NCI-H748 treated with DMSO at 0.1 percent for 48 hours (cell line): ENCODE measurements at places on chromosomes 1 and 21.
A peak's percentile ranks its signal among the peaks of the same experiment; 100 is the strongest.

DNA sequence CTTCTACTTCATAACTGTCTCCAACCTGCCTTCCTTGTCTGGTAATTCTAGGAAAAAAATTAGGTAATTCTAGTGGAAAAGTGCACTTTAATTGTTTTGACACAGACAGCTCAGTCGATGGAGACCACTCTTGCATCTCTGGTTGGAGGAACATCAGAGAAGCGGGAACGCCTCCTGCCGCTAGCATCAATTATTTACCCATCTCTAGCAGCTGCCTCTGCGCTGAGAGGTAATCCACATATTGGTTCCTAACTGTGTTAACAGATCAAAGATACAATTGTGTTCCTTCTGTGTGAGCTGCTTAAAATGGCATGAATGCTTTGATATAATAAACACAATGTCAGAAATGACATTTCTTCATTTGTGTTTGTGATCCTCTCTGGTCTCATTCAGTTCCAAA lies 33.3 kb downstream of the C2CD2 start:
- DNase-seq = no peak

- DNase-seq = no peak
Observed at GRCh38 chr1:212545941-212546635, 62.5 kb upstream of the ATF3 start.

DNA sequence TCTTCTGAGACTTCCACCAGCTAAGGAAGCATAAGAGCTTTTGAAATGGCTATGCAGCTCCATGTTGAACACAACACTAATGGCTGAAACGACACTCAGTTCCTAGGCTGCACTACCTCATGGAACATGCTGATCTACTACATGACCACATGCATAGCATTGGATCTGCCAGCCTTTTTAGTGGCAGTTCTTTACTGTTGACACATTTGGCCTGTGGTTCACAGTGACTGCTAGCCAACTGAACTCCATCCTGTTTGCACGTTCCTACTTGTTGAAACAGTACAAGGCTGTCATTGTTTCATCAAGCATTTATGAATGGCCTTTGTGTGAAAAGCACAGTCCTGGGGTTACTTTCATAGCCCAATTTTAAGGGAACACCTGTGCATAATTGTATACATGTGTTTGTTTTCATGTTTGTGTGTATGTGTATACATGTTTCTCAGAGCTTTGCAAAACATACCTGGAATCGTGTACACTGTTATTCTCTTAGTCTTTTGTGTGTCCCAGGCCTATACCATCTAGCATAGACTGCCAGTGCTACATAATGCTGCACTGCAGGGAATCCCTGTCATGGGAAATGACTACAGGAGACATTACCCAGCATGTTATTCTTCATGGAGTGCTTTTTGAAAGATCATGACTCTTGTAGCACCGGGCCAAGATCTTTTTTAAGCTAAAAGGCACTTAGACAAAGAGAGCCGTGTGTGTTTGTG lies 179.6 kb upstream of the ESRRG start:
- DNase-seq = no peak

- peak; percentile 35 for DNase-seq
Observed at GRCh38 chr1:31714442-31715086, 10.7 kb upstream of the COL16A1 start.
